ENCODE measurements at places on chromosomes 3 and 15.

- no peak for DNase-seq
These were observed 33.4 kb upstream of the RSL24D1 start for GRCh38 chr15:55230051-55230670.

DNA sequence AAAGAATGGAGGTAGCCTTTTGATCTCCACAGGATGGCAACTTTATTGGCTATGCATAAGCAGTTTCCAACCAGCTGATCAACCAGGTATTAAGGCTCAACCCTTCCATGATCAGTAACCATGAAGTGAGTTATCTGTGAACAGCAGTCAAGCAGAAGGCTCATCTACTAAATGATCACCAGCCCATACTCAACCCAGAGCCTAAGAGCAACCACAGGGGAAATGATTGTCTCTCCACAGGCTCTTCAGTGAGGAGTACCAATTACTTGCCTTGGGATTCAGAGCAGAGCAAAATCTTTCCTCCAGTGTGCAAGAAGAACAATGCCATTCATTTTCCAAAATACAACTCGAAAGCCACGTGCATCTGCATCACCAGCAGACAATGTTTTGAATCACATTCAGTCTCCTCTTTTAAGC, 754.8 kb downstream of the ROBO1 start:
- DNase-seq = no peak

GRCh38 chr15:68666812-68667450, 88.1 kb downstream of the CORO2B start:
- peak; percentile 63 for DNase-seq

DNA sequence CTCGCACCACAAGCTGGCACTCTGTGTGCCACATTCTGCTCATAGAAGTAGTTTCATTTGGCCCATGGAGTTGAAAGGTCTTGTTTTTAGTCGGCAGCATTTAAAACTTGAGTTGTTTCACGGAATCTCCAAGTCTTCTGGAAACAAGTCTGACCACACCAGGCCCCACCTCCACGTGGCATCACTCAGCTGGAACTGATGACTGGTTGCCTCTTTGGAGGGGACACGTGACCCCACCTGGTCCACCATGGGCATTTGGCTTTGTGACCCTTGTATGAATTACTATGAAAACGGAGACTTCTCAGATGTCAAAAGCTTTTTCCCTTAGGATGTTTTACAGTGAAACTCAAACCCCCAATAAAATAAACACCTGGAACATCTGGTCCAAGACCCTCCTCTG, 74.9 kb downstream of the NTRK3 start:
- no peak for DNase-seq

DNA sequence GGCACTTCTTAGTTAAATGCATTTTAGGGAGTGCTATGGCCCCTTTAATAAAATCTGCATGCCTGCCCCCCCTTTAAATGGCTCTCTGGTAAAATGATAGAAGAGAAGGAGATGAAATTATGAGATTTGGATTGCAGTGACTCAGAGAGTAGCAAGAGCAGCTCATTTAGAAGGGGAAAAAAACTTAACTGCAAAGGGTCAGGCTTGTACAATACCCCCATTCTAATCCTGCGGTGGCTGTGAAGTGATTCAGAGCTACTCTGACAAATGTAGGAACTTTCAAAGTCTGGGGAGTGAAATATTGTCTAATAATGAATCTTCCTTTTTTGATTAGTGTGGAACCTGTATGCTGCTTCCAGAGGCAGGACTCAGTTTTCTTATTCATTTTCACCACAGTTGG, 44.1 kb upstream of the TBC1D23 start:
- DNase-seq = no peak

GRCh38 chr15:80076321-80077318, 17.1 kb downstream of the ZFAND6 start:
- no peak for DNase-seq

DNA sequence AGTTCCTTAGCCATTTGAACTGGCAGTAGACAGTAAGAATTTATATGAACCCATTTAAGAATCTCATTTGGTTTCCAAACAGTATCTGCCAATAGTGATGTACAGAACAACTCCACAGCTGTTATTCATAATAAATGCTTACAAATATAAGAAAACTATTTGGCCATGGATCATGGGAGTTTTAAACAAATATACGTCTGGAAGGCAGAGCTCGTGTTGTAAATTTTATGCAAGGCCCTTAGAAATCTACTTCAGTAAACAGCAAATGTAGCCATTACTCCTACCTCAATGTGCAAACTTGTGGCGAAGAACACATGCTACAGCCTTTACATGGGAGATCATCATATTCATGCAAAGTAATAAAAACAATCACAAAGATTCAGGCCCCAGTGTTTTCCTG, 65.3 kb upstream of the NANOGP8 start:
- DNase-seq = no peak

DNA sequence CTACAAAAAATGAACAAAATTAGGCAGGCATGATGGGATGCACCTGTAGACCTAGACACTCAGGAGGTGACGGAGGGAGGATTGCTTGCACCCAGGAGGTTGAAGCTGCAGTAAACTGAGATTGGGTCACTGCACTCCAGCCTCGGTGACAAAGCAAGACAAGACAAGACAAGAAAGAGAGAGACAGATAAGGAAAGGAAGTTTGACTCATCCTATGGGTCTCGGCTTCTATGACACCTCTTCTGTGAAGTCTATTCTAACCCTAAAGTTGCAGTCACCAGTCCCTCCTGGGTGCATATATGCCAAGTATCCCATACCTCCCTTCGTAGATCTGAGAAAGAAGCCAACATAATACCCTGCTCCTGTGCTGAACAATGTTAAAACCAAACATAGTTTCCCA, 7.9 kb upstream of the ZMAT3 start:
- no peak for DNase-seq

- no peak for DNase-seq
These were observed 13.3 kb downstream of the SFMBT1 start for GRCh38 chr3:53032609-53033008.

DNA sequence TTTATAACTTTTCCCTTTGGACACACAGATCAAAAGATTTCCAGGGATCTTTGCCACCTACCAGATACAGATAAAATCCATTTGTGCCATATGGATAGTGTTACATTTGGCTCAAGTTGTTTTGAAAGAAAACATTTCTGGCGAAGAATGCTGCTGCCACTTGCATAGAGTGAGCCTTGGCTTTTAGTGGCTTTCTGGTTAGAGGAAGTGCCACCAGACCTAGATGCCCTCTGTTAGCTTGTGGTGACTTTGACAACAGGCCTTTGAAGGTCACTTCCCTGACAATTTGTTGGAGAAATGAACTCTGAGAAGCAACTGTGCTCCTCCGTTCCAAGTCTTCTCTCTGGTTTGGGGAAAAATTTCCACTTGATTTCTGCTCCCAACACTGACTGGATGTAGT, 158.0 kb downstream of the CHST2 start:
- DNase-seq = no peak

DNA sequence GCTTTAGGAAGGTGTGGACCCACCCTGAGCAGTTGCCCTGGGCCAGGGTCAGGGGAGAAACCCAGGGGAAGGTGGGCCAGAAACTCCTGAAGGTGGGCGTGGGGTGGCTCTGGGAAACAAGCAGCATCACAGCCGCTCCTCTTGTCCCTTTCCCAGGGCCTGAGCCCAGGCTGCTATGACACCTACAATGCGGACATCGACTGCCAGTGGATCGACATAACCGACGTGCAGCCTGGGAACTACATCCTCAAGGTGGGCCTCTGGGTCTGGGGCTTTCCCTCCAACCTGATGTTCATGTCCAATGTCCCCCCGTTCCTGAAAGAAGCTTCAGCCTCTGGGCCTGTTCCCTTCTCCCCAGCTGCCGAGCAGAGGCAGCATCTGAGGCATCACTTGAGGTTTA, 21.4 kb downstream of the LOXL1 start:
- no peak for DNase-seq

DNA sequence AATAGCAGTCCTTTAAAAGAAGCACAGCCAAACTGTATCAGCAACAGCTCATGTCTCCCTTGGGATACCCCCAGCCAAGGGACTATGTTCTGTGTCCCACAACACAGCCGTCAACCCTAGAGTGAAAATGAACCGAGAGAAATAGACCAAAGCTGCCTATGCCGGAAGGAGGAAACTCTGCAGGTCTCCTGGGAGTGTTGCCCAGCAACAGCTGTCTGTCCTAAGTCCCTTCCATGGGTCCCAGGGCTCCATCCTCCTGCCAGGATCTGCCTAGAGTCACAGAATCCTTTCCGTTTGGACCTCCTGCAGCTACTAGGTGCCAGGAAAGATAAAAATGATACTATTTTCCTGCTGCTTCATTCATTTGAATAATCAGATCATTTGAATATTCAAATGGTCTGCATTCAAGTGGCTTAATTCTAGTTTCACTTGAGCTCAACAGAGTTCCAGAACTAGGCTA, 53.1 kb downstream of the TRANK1 start:
- no peak for DNase-seq

- DNase-seq = no peak
These were observed 251.9 kb upstream of the HES1 start for GRCh38 chr3:193884027-193884426.

- DNase-seq = no peak
These were observed 44.5 kb upstream of the C3orf80 start for GRCh38 chr3:160180581-160181216.

DNA sequence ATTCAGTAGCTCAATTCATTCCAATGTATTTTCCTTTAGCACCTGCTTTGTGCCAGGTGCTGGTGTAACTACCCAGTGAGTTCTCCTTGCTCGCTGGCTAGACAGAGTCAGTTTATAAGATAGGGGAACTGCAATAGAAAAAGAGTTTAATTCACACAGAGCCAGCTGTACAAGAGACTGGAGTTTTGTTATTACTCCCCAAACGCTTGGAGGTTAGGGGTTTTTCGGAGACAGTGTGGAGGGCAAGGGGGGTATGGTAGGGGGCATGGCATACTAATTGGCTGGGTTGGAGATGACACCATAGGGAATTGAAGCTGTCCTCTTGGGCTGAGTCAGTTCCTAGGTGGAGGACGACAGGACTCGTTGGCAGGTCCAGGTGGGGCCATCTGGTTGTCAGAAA, 5.4 kb upstream of the CFAP91 start:
- DNase-seq = no peak

GRCh38 chr3:55899887-55900286, 412.8 kb upstream of the WNT5A start:
- DNase-seq = no peak

- DNase-seq = no peak
These were observed 7.4 kb downstream of the A4GNT start for GRCh38 chr3:138124706-138125355.

GRCh38 chr3:149496891-149497290, 22.4 kb downstream of the TM4SF4 start:
- no peak for DNase-seq

- DNase-seq = no peak
These were observed 235.5 kb downstream of the UBE2E2 start for GRCh38 chr3:23438657-23439056.

DNA sequence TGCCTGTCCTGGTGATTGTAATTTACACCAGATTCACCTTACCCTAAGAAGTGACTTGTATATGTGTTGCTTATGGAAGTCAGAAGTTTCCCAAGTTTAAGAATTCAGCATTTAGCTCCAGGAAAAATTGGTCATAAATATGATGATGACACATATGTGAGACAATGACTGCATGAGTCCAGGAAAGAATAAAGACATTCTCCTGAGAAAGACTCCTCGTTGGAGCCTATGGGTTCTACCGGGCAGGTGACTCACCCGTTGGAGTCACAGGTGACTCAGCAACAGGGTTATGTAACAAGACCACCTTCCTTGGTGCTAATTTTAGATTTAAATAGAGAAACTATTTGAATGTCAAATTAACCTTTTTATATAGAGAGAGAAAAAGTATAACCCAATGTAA, 662.4 kb downstream of the FHIT start:
- no peak for DNase-seq

GRCh38 chr3:181771120-181771519, 59.4 kb downstream of the SOX2 start:
- DNase-seq = no peak

DNA sequence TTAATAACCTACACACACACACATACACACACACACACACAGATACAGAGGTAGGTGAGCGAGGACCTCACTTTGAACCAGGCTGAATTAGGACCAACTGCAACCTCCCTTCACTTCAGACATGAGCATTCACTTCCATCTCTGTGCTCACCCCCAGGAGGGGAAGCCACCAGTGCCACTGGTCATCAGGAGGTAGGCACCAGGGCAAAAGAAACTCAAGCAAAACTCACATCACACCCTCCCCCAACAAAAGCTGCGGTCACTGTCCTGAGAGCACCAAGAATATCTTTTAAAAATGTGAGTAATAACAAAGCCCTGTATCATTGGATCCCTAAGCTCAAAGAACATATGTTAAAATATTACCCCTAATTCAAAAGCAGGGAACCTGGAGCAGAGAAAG, 8.1 kb downstream of the FOXP1 start:
- no peak for DNase-seq

- peak; percentile 24 for DNase-seq
These were observed 11.1 kb downstream of the TNK2 start for GRCh38 chr3:195897081-195897852.

- no peak for DNase-seq
These were observed 3.4 kb upstream of the SYNM start for GRCh38 chr15:99101501-99101900.

- DNase-seq = no peak
These were observed 88.3 kb downstream of the FHIT start for GRCh38 chr3:61162965-61163364.

GRCh38 chr3:62817678-62818077, 57.5 kb downstream of the CADPS start:
- DNase-seq = no peak

DNA sequence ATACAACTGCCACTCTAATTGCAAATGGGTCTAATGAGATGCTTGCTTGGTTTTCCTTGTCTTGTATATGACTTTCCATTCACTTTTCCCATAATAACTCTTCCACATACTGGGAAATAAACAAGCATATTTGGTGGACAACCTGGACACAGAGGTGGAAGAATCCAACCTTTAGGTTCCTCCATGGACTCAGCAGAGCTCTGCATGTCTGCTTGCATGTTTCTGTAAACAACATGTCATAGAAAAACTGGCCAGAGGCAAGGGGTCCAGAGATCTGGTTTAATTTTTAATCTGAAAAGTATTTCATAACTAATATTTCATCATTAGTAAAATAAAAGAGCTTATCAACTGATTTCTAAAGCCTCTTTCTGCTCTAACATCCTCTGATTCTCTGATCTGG, 30.2 kb downstream of the GOLIM4 start:
- DNase-seq = no peak

DNA sequence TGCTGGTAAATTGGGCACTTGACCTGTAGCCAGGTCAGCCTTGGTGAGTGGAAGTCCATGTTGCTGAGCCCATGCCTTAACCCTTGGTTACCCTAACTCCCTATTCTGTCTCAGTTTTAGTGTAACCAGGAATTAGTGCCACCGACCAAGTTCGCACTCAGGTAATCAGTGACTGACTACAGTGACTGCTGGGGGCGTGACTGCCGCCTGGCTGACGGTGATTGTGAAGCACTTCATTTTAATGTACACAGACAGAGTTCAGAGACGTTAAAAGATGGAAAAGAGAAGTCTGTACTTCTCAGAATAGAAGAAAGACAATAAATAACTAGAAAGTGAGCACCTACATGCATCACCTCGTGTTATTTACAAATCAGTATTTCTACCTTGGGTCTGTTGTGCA, 17.3 kb downstream of the CFAP161 start:
- no peak for DNase-seq

Measured in NCI-H1092 treated with DMSO at 0.1 percent for 48 hours (cell line).